Fibroblast of lung (primary cell): ENCODE measurements at places on chromosomes 7 and 10. TPM values are rescaled to one million over a fixed set of nuclear protein-coding genes. Genes with fewer than 3 reads are reported as not detected.

TET1 gene
- total RNA-seq: 3.3 and 3.6 TPM in 2 replicates

DNA sequence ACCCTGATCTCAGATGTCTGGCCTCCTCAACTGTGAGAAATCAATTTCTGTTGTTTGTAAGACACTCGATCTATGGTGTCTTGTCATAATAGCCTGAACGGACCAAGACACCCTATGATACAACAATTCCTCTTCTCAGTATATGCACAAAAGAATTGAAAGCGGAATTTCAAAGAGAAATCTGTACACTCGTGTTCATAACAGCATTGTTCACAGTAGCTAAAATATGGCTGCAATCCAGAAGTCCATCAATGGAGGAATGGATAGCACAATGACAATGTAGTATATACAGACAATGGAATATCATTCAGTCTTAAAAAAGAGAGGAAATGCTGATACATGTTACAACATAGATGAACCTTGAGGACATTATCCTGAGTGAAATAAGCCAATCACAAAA lies 354.6 kb downstream of the SFMBT2 start:
- no peak for DNase-seq
- no peaks in the 10 kb centered on the region for H3K4me1 ChIP-seq
- no peak overlapping the region for H3K27ac ChIP-seq
- no peak overlapping the region for H3K4me3 ChIP-seq
- no peaks in the 10 kb centered on the region for H3K27me3 ChIP-seq
- no peaks in the 10 kb centered on the region for H3K36me3 ChIP-seq

H2BK1 gene
- total RNA-seq: not detected in 2 replicates

SHTN1 gene
- 0.26 and 0.33 TPM in 2 replicates for total RNA-seq

DNA sequence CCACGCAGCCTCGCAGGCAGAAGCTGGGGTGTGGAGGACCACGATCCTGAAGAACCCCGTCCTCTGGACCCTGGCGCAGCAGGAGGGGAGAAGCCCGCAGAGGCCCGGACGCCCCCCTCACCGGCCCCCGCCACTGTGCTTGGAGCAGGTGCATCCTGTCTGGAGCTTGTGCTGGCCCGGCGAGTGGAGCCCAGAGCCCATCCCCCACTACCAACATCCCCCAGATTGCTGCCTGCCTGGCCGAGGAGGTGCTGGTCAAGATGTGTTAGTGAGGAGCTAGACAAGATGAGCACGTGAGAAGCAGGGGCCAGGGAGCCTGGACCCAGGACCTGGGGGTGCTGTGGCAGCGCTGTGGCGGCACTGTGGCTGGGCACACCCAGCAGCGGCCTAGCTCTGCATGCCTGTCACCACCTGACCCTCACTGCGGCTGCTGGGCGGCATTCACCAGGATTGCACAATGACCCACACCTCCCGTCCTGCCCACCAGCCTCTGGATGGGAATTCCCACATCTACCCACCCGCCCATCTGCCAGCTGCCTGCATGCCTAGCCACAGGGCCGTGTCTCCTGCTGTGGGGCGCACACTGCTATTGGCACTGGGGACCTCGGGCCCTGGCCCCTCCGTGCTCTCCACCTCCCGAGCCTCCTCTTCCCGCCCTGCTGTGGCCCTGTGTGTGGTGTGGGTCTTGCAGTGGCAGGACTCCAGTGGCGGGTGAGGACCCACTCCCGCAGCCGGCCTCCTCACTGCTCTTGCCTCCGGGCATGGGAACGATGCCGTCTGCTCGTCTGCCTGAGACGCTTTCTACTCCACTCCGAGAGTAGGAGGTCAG lies 11.8 kb downstream of the GPR146 start:
- no peaks in the 10 kb centered on the region for H3K27me3 ChIP-seq
- no peak overlapping the region for H3K4me3 ChIP-seq
- no peak for DNase-seq
- no peaks in the 10 kb centered on the region for H3K4me1 ChIP-seq
- H3K36me3 ChIP-seq: peaks cover 1% of the 10 kb centered on the region

DNA sequence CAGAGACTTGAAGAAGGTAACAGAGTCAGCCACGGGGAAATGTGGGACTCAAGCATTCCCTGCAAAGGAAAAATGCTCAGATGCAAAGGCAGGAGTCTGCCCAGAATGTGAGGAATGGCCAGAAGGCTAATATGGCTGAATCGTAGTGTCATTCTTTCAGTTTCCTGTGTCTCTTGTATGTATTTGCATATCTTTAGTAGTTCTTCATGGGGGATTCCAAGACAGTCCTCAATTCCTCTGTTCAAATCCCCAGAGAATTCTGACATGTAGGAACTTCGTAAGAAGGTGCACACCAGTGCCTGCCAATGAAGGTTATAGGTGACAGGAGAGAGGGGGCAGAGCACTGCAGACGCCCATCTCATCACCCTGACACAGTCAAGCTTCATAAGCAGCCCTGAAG lies 154.4 kb downstream of the CACNB2 start:
- H3K36me3 ChIP-seq: no peaks in the 10 kb centered on the region
- H3K27ac ChIP-seq: no peak overlapping the region
- no peak for DNase-seq
- no peaks in the 10 kb centered on the region for H3K27me3 ChIP-seq
- no peaks in the 10 kb centered on the region for H3K4me1 ChIP-seq
- no peak overlapping the region for H3K4me3 ChIP-seq

GRCh38 chr10:73881221-73881919 lies 7.0 kb upstream of the CAMK2G start:
- peak; percentile 43 for DNase-seq
- peaks cover 2% of the 10 kb centered on the region for H3K4me1 ChIP-seq
- H3K36me3 ChIP-seq: no peaks in the 10 kb centered on the region
- no peak overlapping the region for H3K4me3 ChIP-seq

CNOT4 gene
- 8.5 and 14.9 TPM in 2 replicates for total RNA-seq

ARID5B gene
- 120 and 145 TPM in 2 replicates for total RNA-seq

- H3K27ac ChIP-seq: no peak overlapping the region
- H3K36me3 ChIP-seq: no peaks in the 10 kb centered on the region
- DNase-seq: no peak
- H3K4me1 ChIP-seq: no peaks in the 10 kb centered on the region
- H3K4me3 ChIP-seq: no peak overlapping the region
Measured at GRCh38 chr7:94453898-94454297, 55.7 kb upstream of the CASD1 start.

ZYX gene
- 16.9 and 33.5 TPM in 2 replicates for total RNA-seq

DNA sequence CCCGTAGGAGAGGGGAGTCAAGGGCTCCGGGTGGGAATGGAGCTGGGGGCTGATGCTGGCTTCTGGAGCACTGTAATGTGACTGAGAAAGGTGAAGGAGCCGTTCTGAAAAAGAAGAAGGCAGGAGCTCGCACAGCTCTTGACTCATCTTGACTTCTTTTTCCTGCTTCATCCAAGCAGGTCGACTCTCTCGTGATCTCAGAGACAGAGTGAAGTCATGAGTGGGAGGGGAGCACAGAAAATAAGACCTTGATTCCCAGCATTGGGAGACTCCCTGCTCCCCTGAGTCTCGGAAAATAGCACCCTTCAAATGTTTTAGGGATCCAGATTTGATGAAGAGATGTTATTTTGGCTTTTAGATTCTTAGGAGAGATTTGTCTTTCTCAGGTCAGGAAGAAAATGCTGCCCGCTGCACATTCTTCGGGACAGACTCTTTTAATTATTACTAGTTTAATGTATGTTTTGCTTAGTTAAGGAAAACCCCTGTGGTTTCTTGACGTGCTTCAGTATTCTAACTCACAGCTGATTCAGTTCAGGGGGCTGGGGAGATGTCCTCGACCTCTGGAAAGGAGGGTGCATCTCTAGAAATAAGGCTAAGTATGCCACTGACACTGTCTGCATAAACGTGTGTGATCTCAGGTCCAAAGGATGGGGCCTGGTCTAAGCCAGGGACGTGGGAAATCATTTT lies 34.1 kb downstream of the EGFR start:
- H3K4me1 ChIP-seq: peaks cover 44% of the 10 kb centered on the region
- no peak for DNase-seq
- H3K27ac ChIP-seq: peak overlapping the region; percentile 82
- H3K27me3 ChIP-seq: no peaks in the 10 kb centered on the region

PRXL2A gene
- total RNA-seq: 13.9 and 19.2 TPM in 2 replicates

NPFFR1 gene
- under 0.01 TPM in 1 of 2 replicates, not detected in the other for total RNA-seq

GRCh38 chr10:62010366-62010765 lies 108.9 kb downstream of the ARID5B start:
- no peak overlapping the region for H3K4me3 ChIP-seq
- no peaks in the 10 kb centered on the region for H3K27me3 ChIP-seq
- DNase-seq: no peak
- H3K4me1 ChIP-seq: no peaks in the 10 kb centered on the region
- H3K36me3 ChIP-seq: peaks cover 2% of the 10 kb centered on the region

DNA sequence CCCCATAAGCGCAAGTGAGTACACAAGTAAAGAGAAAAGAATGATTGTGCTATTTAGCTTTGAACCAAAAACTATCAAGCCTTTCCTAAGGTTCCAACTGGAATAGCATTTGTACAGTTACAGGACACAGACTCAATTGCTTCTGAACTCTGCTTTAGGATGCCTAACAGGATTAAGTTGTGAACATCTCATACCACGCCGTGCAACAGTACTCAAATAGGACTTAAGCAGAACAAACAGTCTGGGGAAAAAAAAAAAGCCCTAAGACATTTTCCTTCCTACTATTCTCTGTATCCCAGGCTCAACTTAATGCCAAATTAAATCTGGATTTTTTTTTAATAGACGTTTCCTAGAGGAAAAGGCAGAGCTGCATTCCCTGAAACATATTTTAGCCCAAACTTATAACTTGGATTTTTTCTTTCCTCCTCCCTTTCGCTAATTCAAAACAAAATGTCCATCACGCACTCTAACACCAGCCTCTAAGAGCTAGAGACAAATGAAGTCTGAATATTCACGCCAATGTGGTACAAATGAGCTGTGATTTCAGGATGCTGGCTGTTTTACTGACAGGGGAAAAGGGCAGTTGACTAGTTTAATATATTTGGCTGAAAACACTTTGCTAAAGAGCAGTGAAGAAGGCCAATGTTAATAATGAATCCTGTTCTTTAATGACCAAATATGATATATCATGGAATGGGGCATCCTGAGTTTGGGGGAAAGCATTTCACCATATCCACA lies 68.6 kb downstream of the CALD1 start:
- H3K4me1 ChIP-seq: peaks cover 4% of the 10 kb centered on the region
- H3K27ac ChIP-seq: no peak overlapping the region
- no peaks in the 10 kb centered on the region for H3K27me3 ChIP-seq
- H3K4me3 ChIP-seq: no peak overlapping the region

- no peak for DNase-seq
- H3K36me3 ChIP-seq: no peaks in the 10 kb centered on the region
- H3K27me3 ChIP-seq: no peaks in the 10 kb centered on the region
- no peaks in the 10 kb centered on the region for H3K4me1 ChIP-seq
- H3K27ac ChIP-seq: no peak overlapping the region
Measured at GRCh38 chr10:107589081-107589480, 424.6 kb upstream of the SORCS1 start.

SVIL gene
- total RNA-seq: 60.9 and 94.3 TPM in 2 replicates

EGR2 gene
- total RNA-seq: 0.33 and 2.1 TPM in 2 replicates

DNA sequence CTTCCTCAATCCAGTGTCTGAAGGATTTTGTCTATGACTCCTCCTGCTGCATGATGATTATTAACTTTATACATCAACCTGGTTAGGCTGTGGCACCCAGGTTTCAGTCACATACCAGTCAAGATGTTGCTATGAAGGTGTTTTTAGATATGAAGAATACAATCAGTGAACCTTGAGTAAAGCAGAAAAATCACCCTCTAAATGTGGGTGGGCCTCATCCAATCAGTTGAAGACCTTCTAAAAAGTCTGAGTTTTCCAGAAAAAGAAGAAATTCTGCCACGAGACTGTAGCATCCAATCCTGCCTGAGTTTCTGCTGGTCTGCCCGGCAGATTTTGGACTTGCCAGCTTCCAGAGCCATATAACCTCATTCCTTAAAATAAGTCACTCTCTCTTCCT lies 126.1 kb upstream of the FRMD4A start:
- no peak for DNase-seq

- H3K4me1 ChIP-seq: no peaks in the 10 kb centered on the region
- no peak overlapping the region for H3K4me3 ChIP-seq
- H3K27ac ChIP-seq: no peak overlapping the region
Measured at GRCh38 chr10:51685768-51686167, 13.6 kb downstream of the CSTF2T start.

DNA sequence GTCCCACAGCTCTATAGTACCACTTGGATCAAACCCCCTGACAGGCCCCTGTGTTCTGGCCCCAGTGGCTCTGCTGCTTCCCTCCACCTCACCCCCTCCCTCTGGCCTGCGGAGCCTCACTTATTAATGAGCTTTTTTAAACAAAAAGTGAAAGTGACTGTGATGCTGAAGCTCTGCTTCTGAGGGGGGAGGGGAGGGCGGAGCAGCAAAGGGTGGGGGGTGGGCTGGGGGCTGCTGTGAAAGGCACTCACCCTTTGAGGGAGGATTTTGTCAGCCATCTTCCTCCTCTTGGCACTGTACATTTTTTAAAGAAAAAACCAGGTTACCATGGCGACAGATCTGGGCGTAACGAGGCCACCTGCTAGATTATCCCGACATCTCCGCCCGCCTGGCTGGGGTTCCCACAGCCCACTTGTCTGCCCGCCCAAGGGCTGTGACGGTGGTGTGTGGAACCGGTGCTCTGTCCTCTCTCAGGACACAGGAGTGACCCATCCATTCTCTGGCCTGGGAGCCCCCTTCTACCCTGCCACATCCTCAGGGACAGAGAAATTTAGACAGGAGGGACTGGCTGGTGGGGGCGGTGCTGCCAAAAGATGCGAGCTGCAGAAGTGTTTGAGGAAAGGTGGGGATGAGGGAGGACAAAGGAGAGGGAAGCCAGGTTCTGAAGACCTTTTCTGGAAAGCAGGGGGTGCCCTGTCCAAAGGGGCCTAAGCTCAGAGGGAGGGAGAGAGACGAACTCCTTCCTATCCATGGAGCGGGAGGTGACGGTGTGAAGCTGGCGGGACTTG lies 4.9 kb downstream of the SMARCD3 start:
- peaks cover 19% of the 10 kb centered on the region for H3K36me3 ChIP-seq
- H3K4me1 ChIP-seq: peaks cover 24% of the 10 kb centered on the region
- DNase-seq: no peak

GRCh38 chr10:66822801-66823200 lies 103.0 kb upstream of the LRRTM3 start:
- no peak overlapping the region for H3K4me3 ChIP-seq
- no peak for DNase-seq
- H3K36me3 ChIP-seq: no peaks in the 10 kb centered on the region

- H3K36me3 ChIP-seq: peaks cover 4% of the 10 kb centered on the region
- H3K27ac ChIP-seq: no peak within 1 kb of the TSS
- H3K27me3 ChIP-seq: no peaks in the 10 kb centered on the region
Measured at GRCh38 chr7:727104-727805, at the start of gene PRKAR1B. PRKAR1B (minus strand) TSS chr7:727281; CDS start chr7:711505, 15,776 bp downstream.

MALRD1 gene
- total RNA-seq: 1.3 and 1.7 TPM in 2 replicates

ALOX5 gene
- not detected in 2 replicates for total RNA-seq

ZNF212 gene
- 4.4 and 4.8 TPM in 2 replicates for total RNA-seq

SLC39A12 gene
- total RNA-seq: not detected in 2 replicates

GRCh38 chr7:139108266-139109187 lies 993 bp downstream of the ZC3HAV1 start:
- DNase-seq: peak; percentile 27
- no peaks in the 10 kb centered on the region for H3K27me3 ChIP-seq
- H3K27ac ChIP-seq: peak overlapping the region; percentile 89
- peaks cover 4% of the 10 kb centered on the region for H3K4me1 ChIP-seq
- H3K4me3 ChIP-seq: peak overlapping the region; percentile 94
- no peaks in the 10 kb centered on the region for H3K36me3 ChIP-seq

BRI3 gene
- 77.8 and 104 TPM in 2 replicates for total RNA-seq
